ENCODE measurements at places on chromosomes 4 and X.

DNA sequence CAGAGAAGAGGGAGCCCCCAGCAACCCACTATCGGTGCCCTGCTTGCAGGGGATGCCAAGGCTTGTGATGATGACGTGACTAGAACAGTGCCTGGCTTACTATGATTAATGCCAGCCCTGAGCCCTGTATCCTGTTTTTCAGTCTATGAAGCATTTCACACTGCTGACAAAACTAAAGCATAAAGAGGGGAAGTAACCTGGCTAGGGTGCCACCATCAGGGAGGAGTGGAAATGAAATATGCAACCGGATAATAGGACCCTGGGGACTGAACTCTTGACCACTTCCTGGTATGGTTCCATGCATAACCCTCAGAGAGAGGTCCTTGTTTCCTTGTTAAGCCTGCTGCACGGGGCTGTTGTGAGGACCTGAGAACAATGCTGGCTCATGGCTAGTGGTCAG, 50.3 kb downstream of the MED28 start:
- no peak for DNase-seq

DNA sequence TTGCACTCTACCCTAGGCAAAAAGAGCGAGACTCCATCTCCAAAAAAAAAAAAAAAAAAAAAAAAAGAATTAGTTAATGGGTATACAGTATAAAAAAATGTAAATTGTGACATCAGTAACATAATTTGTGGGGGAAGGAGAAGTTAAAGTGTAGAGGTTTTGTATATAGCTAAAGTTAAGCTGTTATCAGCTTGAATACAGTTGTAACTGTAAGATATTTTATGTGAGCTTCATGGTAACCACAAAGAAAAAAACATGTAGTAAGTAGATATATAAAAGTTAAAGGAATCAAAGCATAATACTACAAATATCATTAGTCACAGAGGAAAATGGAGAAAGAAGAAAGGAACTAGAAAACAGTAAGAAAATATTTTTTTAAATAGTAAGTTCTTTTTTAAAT, 53.2 kb upstream of the EPGN start:
- no peak for DNase-seq

GRCh38 chr4:7854216-7854615, 85.4 kb downstream of the AFAP1 start:
- no peak for DNase-seq

DNA sequence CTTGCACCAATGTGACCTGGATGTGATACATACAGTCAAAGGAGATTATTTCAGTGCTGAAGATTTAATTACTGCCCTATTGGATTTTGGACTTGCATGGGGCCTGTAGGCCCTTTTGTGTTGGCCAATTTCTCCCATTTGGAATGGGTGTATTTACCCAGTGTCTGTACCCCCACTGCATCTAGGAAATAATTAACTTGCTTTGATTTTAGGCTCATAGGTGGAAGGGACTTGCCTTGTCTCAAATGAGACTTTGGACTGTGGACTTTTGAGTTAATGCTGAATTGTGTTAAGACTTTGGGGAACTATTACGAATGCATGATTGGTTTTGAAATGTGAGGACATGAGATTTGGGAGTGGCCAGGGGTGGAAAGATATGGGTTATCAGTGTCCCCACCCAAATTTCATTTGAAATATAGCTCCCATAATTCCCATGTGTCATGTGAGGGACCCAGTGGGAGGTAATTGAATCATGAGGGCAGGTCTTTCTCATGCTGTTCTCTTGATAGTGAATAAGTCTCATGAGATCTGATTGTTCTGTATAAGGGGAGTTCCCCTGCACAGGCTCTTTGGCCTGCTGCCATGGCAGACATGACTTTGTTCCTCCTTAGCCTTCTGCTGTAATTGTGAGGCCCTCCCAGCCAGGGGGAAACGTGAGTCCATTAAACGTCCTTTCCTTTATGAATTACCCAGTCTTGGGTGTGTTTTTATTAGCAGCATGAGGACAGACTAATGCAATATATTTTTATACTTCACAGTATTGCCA, 362.2 kb upstream of the SPANXN4 start:
- DNase-seq: no peak

GRCh38 chrX:13109817-13110216, 65.4 kb upstream of the FAM9C start:
- DNase-seq: no peak

GRCh38 chr4:22754116-22754515, 61.4 kb downstream of the GBA3 start:
- no peak for DNase-seq

DNA sequence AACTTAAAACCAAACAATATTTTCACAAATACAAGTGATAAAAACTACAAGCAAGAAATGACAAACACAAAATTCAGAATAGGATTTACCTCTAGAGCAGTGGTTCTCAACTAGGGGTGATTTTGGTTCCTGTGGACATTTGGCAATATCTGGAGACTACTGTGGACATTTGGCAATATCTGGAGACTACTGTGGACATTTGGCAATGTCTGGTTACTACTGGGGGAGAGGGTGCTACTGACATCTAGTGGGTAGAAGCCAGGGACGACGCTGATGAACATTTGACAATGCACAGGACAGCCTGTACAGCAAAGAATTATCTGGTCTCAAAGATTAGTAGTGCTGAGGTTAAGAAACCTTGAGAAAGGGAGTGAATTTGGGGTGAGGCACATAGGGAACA, 169.8 kb downstream of the CLCN4 start:
- DNase-seq: no peak

- no peak for DNase-seq
Measured at GRCh38 chr4:76802236-76803021, 95.5 kb downstream of the SOWAHB start.

- no peak for DNase-seq
Measured at GRCh38 chr4:113831457-113831856, 69.9 kb upstream of the CAMK2D start.

All from CD4-positive, alpha-beta T cell treated with Interleukin-2 at 100 ng/mL for 4 hours (primary cell).